HL-60 (cell line): ENCODE measurements at places on chromosomes 2 and 18.

DNA sequence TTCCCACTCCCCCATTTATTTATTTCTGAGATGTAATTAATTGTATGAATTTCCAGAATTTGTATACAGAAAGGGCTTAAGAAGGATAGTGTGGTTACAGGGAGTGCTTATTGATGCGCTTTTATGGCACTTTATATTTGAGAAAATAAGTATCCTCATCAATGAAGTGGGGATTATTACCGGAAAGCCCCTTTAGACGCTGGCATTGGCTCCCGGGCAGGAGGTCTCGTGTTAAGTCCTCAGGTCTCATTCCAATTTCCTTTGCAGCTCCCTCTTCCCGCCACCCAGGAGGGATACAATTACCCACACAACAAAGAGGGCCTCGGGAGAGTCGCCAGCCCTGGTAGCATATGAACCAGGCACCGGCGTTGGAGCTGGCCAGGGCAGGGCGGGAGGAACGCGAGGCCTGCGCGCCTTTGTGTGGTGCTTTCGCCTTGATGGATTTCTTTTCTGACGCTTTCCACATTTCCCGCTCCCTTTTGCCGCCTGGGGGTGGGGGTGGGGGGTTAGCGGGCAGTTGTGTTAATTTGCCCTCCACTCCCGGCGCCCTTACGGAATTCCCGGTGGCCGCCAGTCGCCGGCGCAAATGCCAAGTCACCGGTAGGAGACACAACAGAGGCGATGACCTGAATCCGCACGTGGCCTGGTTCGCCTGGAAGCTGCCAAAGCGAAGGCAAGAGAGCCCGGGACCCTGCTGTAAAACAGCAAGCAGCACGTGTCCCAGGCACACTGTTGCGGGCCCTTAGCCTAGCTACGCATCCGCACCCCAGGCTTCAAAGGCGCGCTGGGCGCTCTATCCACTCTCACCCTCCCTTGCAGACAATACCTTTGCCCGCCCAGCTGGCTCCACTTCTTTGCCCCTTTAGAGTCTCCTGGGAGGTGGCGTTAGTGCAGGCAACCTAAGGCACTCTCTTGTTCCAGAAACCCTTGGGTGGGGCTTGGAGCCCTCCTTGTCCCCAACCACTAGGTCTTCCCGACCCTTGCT lies 3.3 kb downstream of the GAD1 start:
- DNase-seq = no peak

DNA sequence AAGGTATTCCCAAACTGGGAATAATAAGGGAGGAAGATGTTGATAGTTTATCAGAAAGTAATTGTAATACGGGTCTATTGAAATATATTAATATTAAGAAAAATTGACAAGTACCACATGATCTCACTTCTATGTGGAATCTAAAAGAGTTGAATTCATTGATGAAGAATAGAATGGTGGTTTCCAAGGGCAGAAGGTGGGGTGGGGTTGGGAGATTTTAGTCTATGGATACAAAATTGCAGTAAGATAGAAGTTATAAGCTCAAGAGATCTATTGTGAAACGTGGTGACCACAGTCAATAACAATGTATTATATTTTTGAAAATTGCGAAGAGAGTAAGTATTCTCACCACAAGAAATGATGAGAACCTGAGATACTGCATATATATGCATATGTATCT lies 38.9 kb downstream of the COL3A1 start:
- DNase-seq = no peak

DNA sequence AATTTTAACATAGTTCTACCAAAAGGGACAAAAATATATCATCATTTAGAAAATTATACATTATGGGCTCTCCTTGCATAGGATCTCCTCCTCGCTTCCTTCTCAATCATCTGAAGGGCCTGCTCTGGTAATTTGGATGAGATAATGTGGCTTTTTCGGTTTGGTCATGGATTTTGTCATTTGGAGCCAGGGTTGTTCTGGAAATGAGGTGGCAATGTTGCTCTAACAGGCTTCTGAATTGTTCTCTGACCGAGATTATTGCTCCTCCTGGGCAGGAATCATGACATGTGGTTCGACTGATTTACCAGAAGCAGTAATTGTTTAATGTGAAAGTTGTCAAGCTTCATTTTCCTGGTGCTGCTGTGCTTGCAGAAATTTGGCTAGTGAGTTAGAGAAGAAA lies 194.7 kb upstream of the ERBB4 start:
- no peak for DNase-seq

DNA sequence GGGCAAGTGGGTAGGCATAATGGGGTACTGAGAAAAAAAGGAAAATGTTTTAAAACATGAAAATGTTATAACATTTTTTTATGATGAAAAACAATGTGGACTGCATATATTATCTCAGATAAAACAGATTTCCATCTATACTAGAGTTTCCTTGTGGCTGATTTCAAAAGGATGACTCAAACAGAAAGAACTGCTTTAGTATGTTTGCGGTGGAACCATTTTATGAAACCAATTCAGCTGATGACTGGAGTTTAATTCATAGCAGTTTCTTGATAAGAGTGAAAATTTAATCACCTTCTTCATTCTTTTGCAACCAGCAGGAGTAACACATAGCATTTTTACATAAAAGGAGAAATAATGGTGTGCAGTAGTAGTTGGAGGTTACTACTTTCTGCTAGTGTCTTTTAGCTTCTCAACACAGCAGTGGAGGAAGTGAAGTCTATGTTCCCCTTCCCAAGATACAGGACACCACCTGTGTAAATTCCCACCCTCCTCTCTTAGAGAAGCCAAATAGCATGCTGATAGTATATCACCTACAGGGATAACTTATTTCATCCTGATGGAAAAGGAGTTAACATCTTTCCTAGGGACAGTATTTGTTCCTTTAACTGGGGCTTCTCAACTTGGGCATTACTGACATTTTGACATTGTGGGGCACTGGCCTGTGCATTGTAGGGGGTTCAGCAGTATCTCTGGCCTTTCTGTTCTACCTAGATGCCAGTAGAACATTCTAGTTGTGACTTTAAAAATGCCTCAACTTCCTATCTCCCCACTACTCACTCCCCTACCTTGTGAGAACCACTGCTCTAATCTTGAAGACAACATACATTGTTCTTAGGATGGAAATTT lies 29.9 kb downstream of the PELI1 start:
- DNase-seq = no peak

- DNase-seq = peak; percentile 83
Observed at GRCh38 chr18:10792181-10792580, 266.4 kb downstream of the NAPG start.

DNA sequence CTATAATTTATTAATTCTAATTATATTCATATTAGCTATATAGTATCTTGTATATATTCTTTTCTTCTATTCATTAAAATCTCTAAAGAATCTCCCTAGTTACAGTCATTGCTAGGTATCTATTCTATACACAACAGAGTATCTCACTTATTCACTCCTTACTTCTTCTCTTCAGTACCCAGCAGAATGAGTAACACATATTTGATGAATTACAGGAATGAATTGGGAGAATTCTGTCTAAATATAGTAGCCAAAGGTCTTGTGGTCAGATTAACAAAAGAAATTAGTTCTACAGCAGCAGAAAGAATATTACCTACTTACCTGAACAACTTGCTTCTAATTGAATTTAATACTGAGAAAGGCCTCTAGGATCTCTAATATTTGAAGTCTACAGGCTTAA lies 758.0 kb upstream of the ZEB2 start:
- DNase-seq = no peak

GRCh38 chr18:67475673-67476072 lies 40.8 kb downstream of the DSEL start:
- DNase-seq = no peak

- no peak for DNase-seq
Observed at GRCh38 chr2:23503682-23504081, 118.7 kb downstream of the KLHL29 start.

DNA sequence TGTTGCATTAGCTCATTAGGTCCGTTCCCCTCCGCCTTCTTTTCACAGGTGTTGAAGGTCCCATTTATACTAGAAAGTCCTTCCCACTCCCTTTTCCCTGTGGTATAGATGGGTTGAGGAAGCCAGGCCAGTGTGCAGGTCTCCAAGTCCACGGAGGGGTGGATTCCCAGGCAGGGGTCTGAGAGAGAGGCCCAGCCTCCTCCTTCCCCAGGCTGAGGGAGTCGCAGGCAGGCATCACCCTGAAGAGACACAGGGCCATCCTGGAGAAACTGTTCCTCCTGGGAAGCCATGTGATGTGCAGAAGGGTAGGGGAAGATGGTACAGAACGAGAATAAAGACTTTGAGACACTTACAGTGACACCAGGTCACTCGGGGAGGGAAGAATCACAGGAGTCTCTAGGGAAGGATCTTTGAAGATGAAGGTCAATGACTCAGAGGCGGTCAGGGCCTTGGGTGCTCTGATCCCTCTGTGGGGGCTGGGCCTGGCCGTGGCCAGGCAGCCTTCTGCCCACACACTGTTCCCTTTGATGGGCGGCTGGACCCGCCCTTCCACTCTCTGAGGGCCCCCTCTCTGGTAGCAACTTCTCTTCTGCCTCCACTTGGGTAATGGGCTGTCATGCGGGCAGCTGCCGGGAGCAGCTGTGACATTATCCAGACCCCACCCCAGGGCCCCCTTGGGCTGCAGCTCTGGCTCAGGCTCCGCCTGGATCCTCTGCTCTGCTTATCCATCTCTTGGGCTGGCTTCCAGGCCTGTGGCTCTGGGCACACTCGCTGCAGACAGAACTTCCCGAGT lies 45.1 kb downstream of the RHOB start:
- no peak for DNase-seq

GRCh38 chr2:182043861-182044260 lies 58.2 kb downstream of the PPP1R1C start:
- DNase-seq = no peak

GRCh38 chr2:20744366-20745335 lies 77.7 kb downstream of the GDF7 start:
- DNase-seq = no peak

DNA sequence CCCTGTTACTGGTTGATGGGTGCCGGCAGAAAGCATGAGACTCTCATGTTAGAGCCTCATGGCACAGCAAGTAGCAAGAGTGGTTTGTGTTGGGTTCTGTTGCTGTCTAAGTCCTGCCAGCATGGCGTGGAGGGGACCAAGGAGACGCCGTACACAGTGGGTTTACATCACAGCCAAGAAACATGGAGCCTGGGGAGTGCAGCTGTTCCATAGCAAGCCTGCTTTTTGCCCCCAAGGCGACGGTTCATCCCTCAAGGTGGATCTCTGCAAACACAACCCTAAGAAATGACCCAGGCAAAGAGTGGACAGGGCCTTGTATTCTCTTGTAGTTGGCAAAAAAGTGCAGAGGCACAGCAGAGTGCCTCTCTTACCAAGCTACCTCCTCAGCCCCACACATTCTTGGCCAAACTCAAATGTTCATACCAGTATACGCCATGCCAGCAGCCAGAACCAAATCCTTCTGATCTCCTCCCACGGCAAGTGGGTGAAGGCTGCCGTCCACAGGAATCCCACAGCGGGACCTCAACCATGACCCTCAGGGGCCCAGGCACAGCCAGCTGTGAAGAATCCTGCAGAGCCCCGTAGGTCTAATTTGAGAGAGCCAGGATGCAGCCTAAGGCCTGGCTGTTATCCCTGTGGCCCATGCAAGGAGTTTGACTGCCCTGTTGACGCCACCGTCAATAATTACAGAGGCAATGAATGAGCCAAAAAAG lies 19.0 kb downstream of the SNED1 start:
- DNase-seq = no peak

DNA sequence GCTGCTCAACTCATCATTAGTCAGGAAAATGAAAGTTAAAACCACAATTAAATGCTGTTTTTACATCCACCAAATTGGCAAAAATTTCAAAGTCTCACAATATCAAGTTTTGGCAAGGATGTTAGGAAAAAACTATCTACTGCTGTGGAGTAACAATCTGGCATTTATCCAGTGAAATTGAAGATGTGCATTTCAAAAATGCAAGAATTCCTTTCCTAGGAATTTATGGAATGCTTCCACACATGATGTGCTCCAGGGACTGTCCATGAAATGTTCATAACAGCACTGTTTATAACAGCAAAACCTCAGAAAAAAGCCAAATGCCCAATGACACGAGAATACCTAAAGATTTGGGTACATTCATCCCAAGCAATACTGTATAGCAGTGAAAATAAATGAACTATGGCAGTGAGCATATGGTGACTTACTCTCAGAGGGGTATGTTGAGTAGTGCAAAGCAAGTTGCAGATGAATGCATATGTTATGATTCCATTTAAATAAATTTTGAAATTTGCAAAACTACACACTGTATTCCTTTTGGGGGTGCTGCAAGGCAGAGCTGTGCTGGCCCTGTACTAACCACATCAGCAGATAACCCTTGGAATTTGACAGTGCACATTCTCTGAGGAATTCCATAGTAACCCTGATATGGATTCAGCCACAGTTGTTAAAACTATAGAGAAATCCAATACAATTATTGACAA lies 41.3 kb upstream of the GYPC start:
- DNase-seq = no peak

- no peak for DNase-seq
Observed at GRCh38 chr2:1561811-1562421, 148.7 kb downstream of the TPO start.

GRCh38 chr2:86048888-86049287 lies 56.8 kb downstream of the POLR1A start:
- no peak for DNase-seq

DNA sequence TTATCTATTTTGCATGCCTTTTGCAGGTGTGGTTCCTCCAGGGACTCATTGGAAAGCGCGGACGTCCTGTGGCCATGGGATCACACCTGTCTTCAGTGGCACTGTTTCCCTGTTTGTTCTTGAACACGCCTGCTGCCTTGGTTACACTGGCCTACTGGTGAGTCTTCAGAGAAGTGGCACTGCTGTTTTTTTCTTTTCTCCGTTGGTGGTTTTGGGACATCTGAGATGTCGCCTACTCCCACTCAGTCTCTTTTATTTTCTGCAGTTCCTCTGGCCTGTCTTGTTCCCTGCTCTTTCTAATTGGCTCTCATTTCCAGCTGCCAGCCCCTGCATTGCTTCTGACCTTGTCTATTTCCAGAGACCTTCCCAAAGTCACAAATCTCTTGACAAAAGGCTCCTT lies 35.7 kb upstream of the POU3F3 start:
- no peak for DNase-seq

DNA sequence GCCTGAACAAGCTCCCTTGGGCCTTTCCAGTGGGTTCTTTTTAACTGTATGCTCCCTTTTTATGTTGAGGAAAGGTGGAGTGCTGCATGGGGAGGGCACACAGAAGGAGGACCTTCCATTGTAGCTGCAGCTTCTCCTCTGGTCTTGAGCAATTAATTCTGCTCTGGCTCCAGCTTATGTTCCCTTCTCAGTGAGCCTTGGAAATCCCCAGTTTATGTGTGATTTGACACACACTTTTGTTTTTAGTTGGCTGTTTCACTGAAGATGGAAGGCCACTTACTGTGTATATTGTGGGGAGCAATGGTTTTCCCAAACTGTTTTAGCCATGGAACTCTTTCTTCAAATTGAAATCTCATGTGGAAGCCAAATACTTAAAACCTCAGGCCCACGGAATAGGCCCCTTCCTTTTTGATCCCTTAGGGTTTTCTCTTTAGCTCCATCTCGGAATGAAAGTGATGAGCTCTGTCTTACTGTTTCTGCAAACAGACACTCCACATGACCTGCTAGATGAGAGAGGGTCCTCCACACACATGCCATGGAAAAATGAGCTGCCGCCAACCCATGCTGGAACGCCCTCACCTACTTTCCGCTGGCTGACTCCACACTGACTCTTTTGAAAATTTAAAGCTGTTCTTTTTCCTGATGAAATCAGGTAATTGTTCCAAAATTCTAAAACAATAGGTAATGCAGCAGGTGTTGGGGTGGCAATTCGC lies 280.9 kb upstream of the SIX2 start:
- DNase-seq = no peak

GRCh38 chr2:128494307-128494639 lies 175.6 kb upstream of the HS6ST1 start:
- DNase-seq = no peak

GRCh38 chr18:40897884-40898283 lies 1057.2 kb upstream of the PIK3C3 start:
- no peak for DNase-seq
